ENCODE measurements at places on chromosomes 5 and 9.

GRCh38 chr9:6426117-6426516 is 13.1 kb downstream of the UHRF2 start:
- no peak for DNase-seq

- no peak for DNase-seq
Measured at GRCh38 chr9:86529496-86530275, 175.5 kb upstream of the TUT7 start.

- DNase-seq, result no peak
Measured at GRCh38 chr9:84374516-84374915, 34.0 kb upstream of the SLC28A3 start.

DNA sequence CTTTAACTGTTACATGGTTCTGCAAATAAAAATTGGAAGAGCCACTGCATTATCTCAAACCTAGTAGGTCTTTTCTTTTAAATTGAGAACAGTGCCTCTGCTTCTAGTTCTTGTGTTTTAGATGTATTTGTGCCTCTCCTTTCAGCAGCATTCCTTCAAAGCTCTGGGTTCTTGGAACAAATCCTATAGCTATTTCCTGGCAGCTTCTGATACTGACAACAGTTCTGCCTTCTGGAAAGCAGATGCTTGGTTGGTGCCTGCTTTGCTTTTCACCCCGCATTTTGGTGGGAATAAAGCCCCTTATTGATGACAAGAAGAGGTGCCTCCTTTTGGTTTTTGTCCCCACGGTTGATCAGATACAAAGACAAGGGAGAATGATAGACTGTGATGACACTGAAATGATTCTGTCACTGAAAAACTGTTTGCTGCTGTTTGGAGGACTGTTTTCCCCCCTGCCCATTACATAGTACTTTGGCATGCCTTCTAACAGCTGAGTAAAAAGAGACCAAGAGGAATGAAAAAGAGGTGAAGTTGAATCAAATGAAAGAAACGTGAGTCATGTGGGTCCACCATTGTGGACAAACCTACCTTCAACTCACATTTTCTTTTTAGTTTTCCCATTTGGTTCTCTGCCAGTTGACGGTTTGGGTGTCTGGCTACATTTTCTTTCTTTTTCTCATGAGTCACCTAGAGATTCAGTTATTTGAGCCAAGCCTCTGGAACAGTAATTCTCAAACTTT is 5.6 kb downstream of the PTCD2 start:
- DNase-seq, result no peak

- DNase-seq, result no peak
Measured at GRCh38 chr9:128123451-128124080, 4.0 kb downstream of the PTGES2 start.
